Activated CD8-positive, alpha-beta memory T cell treated with anti-CD3 and anti-CD28 coated beads, Interleukin-2, amount 10 ng/mL, durations not matched to agents 7 days and 5 days (primary cell): ENCODE measurements at places on chromosomes 3 and 15.

DNA sequence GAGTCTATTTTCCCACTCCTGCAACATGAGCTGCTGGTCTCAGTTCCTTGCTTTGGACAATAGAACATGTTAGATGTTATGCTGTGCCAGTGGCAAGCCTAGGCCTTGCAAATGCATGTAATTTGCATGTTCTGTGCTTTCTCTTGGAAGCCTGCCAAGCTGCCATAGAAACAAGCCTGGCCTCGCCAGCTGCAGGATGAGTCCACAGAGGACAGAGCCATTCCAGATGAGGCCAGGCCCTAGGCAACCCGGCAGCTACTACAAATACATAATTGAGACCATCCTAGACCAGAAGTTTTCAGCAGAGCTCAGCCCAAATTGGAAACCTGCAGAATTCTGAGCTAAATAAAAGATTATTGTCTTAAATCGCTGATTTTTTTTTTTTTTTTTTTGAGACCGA lies 39.6 kb downstream of the TRIM69 start:
- no peak overlapping the region for H3K4me3 ChIP-seq
- DNase-seq = no peak
- no peaks in the 10 kb centered on the region for H3K27me3 ChIP-seq
- peaks cover 18% of the 10 kb centered on the region for H3K36me3 ChIP-seq

- H3K27ac ChIP-seq = peak overlapping the region; percentile 37
- H3K36me3 ChIP-seq = peaks cover 2% of the 10 kb centered on the region
- no peak for DNase-seq
- no peaks in the 10 kb centered on the region for H3K27me3 ChIP-seq
- H3K4me3 ChIP-seq = peak overlapping the region; percentile 61
Observed at GRCh38 chr3:30435861-30436331, 170.5 kb upstream of the TGFBR2 start.

GRCh38 chr3:139687431-139687830 lies 9.7 kb upstream of the NMNAT3 start:
- no peaks in the 10 kb centered on the region for H3K4me1 ChIP-seq
- DNase-seq = no peak
- peaks cover 10% of the 10 kb centered on the region for H3K27me3 ChIP-seq
- H3K36me3 ChIP-seq = no peaks in the 10 kb centered on the region
- no peak overlapping the region for H3K4me3 ChIP-seq

- DNase-seq = no peak
- H3K27me3 ChIP-seq = no peaks in the 10 kb centered on the region
- peaks cover 12% of the 10 kb centered on the region for H3K36me3 ChIP-seq
- H3K4me1 ChIP-seq = no peaks in the 10 kb centered on the region
- H3K4me3 ChIP-seq = no peak overlapping the region
- H3K27ac ChIP-seq = no peak overlapping the region
Observed at GRCh38 chr3:126009181-126009580, 40.2 kb downstream of the ROPN1B start.

DNA sequence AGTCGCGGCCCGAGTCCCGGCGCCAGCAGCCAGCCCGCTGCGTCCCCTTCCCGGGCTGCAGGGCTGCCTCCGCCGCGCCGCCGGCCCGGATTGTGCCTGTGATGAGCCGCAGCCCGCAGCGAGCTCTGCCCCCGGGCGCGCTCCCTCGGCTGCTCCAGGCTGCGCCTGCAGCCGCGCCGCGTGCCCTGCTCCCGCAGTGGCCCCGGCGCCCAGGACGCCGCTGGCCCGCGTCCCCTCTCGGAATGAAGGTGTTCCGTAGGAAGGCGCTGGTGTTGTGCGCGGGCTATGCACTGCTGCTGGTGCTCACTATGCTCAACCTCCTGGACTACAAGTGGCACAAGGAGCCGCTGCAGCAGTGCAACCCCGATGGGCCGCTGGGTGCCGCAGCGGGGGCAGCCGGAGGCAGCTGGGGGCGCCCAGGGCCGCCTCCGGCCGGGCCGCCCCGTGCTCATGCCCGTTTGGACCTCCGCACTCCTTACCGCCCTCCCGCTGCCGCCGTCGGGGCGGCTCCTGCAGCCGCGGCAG lies 1.2 kb downstream of the CHST2 start:
- peak; percentile 61 for DNase-seq
- H3K27me3 ChIP-seq = peaks cover 46% of the 10 kb centered on the region
- no peaks in the 10 kb centered on the region for H3K36me3 ChIP-seq
- H3K4me3 ChIP-seq = peak overlapping the region; percentile 62
- H3K27ac ChIP-seq = no peak overlapping the region
- H3K4me1 ChIP-seq = peaks cover 21% of the 10 kb centered on the region

GRCh38 chr3:79167651-79168416 lies 600.0 kb downstream of the ROBO1 start:
- H3K4me1 ChIP-seq = no peaks in the 10 kb centered on the region
- no peaks in the 10 kb centered on the region for H3K27me3 ChIP-seq
- no peaks in the 10 kb centered on the region for H3K36me3 ChIP-seq
- no peak overlapping the region for H3K27ac ChIP-seq
- DNase-seq = no peak

DNA sequence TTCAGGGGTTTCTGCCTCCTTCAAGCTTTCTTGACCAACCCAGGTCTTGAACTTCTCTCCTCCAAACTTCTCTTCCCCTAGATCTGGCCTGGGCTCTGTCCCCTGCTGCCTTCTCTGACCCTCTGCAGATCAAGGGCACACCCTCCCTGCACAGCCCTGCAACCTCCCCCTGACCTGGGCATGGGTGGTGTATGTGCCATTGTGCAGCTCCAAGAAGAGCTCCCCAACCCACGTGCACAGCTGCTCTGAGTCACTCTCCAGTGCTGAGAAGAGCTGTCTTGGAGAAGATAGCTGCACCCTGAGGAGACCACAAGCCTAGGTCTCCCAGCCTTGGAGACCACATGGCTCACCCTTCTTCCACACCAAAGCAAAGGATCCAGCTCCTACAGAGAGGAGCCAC lies 8.0 kb downstream of the MAN2C1 start:
- peak overlapping the region; percentile 5 for H3K27ac ChIP-seq
- H3K4me3 ChIP-seq = no peak overlapping the region
- no peaks in the 10 kb centered on the region for H3K4me1 ChIP-seq
- DNase-seq = no peak
- peaks cover 2% of the 10 kb centered on the region for H3K36me3 ChIP-seq

GRCh38 chr3:45170096-45170495 lies 23.9 kb upstream of the CDCP1 start:
- peaks cover 29% of the 10 kb centered on the region for H3K4me1 ChIP-seq
- no peak overlapping the region for H3K4me3 ChIP-seq

DNA sequence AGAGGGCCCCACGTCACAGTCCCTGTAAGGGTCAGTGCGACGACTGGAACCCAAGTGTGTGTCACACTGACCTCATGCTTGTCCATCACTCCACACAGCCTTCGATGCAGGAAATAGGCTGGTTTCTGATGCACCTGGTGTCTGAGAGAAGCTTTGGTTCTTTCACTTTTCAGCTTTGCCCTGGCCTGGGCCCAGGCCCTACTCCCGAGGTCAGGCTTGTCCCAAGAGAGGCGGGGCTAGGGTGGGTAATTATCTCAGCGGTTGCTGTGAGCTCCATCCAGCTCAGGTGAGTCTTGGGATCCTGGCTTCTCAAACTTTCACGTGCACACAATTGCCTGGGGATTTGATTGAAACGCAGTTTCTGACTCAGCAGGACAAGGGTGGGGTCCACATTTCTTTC lies 19.6 kb upstream of the CHRNB4 start:
- no peak overlapping the region for H3K4me3 ChIP-seq
- no peak for DNase-seq
- H3K27ac ChIP-seq = no peak overlapping the region
- peaks cover 11% of the 10 kb centered on the region for H3K27me3 ChIP-seq
